Large intestine (tissue), 12 donors: ENCODE measurements at places on chromosomes 12 and 14. TPM values are rescaled to one million over a fixed set of nuclear protein-coding genes. Genes with fewer than 3 reads are reported as not detected.

GRCh38 chr12:130719263-130719859 lies 3.3 kb upstream of the RIMBP2 start:
- H3K27ac ChIP-seq, result no peak overlapping the region
- H3K27me3 ChIP-seq, result peaks cover 35% of the 10 kb centered on the region

DNA sequence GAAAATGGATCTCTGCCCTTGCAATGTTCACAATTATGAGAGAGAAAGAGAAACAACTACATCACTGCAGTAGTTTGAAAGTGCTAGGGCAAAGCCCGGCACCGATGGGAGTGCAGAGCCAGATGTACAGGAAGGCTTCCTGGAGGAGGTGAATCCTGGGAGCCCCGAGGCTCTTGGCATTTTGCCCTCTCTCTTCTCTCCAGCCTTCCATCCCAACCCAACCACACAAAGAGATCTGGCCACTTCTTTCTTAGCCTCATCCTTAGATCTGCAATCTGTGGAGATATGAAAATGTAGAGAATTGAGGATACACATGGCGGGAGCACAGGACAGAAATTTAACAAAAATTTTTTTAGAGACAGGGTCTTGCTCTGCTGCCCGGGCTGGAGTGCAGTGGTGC lies 3.3 kb upstream of the PAPLN start:
- no peak for DNase-seq
- no peaks in the 10 kb centered on the region for H3K36me3 ChIP-seq
- H3K27me3 ChIP-seq, result peaks cover 3% of the 10 kb centered on the region
- H3K4me1 ChIP-seq, result peaks cover 47% of the 10 kb centered on the region
- H3K27ac ChIP-seq, result no peak overlapping the region
- no peak overlapping the region for H3K4me3 ChIP-seq

DNA sequence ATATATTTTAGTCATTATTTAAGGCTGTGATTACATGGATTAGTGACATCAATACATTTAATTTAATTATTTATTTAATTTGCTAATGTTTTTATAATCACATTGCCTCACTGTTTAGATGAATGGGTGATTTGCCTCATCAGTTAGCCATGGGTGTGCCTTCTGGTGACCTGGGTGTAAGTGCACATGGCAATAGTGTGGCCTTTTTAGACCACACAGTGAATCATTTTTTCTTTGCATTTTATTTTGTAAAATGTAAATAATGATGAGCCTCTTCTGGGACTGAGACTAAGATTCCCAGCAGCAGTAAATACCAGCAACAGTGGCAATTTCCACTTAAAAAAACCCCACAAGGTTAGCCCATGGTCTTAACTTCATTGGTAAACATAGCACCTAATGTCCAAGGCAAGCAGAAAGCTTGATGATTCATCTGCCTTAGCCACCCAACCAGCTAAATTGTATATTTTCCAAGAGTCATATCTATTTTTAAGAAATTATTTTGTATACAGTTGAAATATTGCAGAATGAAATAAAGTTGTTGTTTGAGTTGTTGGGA lies 235.9 kb upstream of the NOVA1 start:
- no peak overlapping the region for H3K27ac ChIP-seq
- no peaks in the 10 kb centered on the region for H3K27me3 ChIP-seq
- H3K4me3 ChIP-seq, result no peak overlapping the region
- no peaks in the 10 kb centered on the region for H3K36me3 ChIP-seq
- no peak for DNase-seq
- peaks cover 5% of the 10 kb centered on the region for H3K4me1 ChIP-seq

GRCh38 chr12:127235761-127236160 lies 1031.2 kb upstream of the TMEM132C start:
- no peaks in the 10 kb centered on the region for H3K36me3 ChIP-seq
- no peak for DNase-seq
- H3K27ac ChIP-seq, result no peak overlapping the region
- no peaks in the 10 kb centered on the region for H3K27me3 ChIP-seq
- no peak overlapping the region for H3K4me3 ChIP-seq

DNA sequence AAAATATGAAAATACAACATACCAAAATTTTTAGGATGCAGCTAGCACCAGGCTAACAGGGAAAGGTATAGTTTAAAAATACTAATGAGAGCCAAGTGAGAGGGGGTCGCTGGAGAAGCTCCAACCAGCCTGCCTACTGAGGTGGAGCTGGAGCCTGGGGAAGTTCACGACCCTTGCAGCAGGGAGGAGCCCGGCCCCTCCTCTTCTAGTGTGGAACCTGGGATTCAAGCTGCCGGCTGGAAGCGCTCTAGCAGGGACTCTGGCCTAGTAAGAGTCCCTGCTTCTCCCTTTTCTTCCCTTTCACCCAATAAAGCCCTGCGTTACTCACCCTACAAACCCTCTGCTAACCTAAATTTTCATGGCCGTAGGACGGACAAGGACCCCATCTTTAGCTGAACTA lies 5.0 kb upstream of the KCNK13 start:
- H3K27me3 ChIP-seq, result peaks cover 45% of the 10 kb centered on the region
- peaks cover 3% of the 10 kb centered on the region for H3K4me1 ChIP-seq
- no peaks in the 10 kb centered on the region for H3K36me3 ChIP-seq
- no peak overlapping the region for H3K4me3 ChIP-seq
- no peak for DNase-seq

GRCh38 chr12:69720750-69721149 lies 17.9 kb upstream of the RAB3IP start:
- DNase-seq, result peak; percentile 39
- no peaks in the 10 kb centered on the region for H3K36me3 ChIP-seq
- peaks cover 17% of the 10 kb centered on the region for H3K4me1 ChIP-seq
- H3K27me3 ChIP-seq, result no peaks in the 10 kb centered on the region
- no peak overlapping the region for H3K4me3 ChIP-seq

- H3K27me3 ChIP-seq, result no peaks in the 10 kb centered on the region
- no peak for DNase-seq
- no peaks in the 10 kb centered on the region for H3K4me1 ChIP-seq
- H3K27ac ChIP-seq, result no peak overlapping the region
- no peak overlapping the region for H3K4me3 ChIP-seq
Measured at GRCh38 chr12:102425109-102426039, 55.0 kb downstream of the IGF1 start.

GRCh38 chr12:89566615-89567014 lies 40.8 kb upstream of the POC1B start:
- H3K4me3 ChIP-seq, result no peak overlapping the region
- H3K27me3 ChIP-seq, result no peaks in the 10 kb centered on the region
- H3K27ac ChIP-seq, result no peak overlapping the region
- no peaks in the 10 kb centered on the region for H3K4me1 ChIP-seq
- H3K36me3 ChIP-seq, result no peaks in the 10 kb centered on the region

GRCh38 chr12:127459166-127459565 lies 807.8 kb upstream of the TMEM132C start:
- no peak for DNase-seq
- H3K4me3 ChIP-seq, result no peak overlapping the region
- no peak overlapping the region for H3K27ac ChIP-seq
- peaks cover 23% of the 10 kb centered on the region for H3K27me3 ChIP-seq
- H3K36me3 ChIP-seq, result no peaks in the 10 kb centered on the region

DNA sequence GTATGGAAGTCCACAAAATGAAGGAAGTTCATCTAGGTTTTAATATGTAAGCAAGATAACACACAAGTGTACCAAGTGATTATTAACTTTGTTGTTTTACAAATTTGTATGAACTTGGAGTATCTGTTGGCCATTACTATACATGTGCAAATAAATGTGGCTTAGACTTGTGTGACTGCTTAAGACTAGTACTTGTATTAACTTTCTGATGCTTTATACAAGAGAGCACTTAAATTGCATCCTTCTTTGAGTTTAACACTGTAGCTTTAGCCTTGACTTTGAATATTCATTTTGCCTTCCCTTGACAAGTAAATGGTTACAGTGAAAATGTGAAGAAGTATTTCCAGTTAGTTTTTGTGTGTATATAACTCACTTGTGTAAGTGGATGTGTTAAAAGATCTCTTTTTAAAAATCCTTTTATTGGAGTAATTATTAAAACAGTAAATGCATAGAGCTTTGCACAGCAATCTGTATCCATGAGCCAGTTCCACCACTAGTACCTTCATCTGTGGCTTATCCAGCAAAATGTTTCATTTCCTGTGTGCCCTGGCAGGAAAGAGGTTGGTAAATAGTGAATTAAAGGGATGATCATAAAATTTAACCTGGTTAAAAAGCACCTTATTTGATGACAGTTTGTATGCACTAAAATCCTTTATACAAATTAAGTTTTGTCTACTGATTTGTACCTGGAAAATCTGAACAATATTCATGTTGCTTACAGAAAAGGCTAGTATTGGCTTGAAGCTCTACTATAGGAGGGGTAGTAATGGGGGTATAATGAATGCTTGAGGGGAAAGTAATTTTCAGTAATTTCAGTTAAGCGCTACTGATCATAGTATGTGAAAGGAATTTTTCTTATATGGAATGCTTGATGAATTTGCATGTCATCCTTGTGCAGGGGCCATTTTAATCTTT lies 8.0 kb downstream of the PNN start:
- H3K27me3 ChIP-seq, result no peaks in the 10 kb centered on the region
- DNase-seq, result no peak
- peaks cover 46% of the 10 kb centered on the region for H3K36me3 ChIP-seq

DNA sequence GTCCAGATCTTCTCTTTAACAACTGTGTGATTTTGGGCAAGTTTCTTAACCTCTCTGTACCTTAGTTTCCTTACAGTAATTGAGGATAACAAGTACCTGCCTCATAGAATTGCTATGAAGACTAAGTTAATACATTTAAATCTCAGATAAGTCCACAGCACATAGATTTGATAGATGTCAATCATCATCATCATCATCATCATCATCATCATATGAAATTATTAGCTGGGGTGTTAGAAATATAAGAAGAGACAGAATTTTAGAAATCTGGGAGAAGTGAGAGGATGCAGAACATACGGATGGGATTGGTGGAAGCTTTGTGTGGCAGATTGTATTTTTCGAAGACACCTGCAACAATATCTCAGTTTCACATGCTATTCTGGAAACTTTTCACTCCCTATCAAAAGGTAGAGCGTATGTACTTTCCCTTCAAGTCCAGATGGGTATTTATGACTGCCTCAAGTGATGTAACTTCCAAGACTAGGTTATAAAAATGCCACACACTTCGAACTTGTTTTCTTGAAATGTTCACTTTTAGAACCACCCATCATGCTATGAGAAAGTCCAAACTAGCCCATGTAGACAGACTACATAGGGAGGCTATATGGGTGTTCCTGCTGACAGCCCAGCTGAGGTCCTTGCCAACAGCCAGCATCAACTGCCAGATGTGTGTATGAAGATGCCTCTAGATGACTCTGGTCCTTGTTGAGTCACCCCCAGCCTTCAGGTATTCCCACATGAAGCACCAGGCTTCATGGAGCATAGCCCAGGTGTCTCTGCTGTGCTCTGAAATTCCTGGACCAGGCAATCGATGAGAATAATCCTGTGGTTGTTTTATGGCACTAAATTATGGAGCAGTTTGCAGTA lies 20.7 kb upstream of the SDR39U1 start:
- H3K4me1 ChIP-seq, result no peaks in the 10 kb centered on the region
- no peak overlapping the region for H3K27ac ChIP-seq
- H3K4me3 ChIP-seq, result no peak overlapping the region
- no peaks in the 10 kb centered on the region for H3K36me3 ChIP-seq

GRCh38 chr14:58637391-58638230 lies at the start of gene DACT1:
Gene DACT1 (plus strand): TSS chr14:58637962. CDS start chr14:58638203, 241 bp downstream.
- peak within 1 kb of the TSS; percentile 60 for H3K4me3 ChIP-seq
- peak; percentile 48 for DNase-seq
- peaks cover 4% of the 10 kb centered on the region for H3K36me3 ChIP-seq
- peak within 1 kb of the TSS; percentile 60 for H3K27ac ChIP-seq
- peaks cover 7% of the 10 kb centered on the region for H3K4me1 ChIP-seq

- H3K4me3 ChIP-seq, result no peak overlapping the region
- H3K36me3 ChIP-seq, result no peaks in the 10 kb centered on the region
- no peaks in the 10 kb centered on the region for H3K4me1 ChIP-seq
- H3K27me3 ChIP-seq, result no peaks in the 10 kb centered on the region
Measured at GRCh38 chr12:100895192-100895591, 100.6 kb downstream of the ANO4 start.

GRCh38 chr14:82647088-82647810 lies 1113.6 kb upstream of the SEL1L start:
- no peaks in the 10 kb centered on the region for H3K27me3 ChIP-seq
- H3K36me3 ChIP-seq, result no peaks in the 10 kb centered on the region
- H3K4me1 ChIP-seq, result no peaks in the 10 kb centered on the region
- no peak overlapping the region for H3K4me3 ChIP-seq
- H3K27ac ChIP-seq, result no peak overlapping the region
- no peak for DNase-seq

GRCh38 chr12:13073173-13073572 lies 29.0 kb downstream of the FAM234B start:
- DNase-seq, result no peak
- H3K4me1 ChIP-seq, result no peaks in the 10 kb centered on the region
- no peaks in the 10 kb centered on the region for H3K27me3 ChIP-seq
- H3K4me3 ChIP-seq, result no peak overlapping the region
- peaks cover 13% of the 10 kb centered on the region for H3K36me3 ChIP-seq

GRCh38 chr14:72177251-72177650 lies 245.0 kb downstream of the RGS6 start:
- no peaks in the 10 kb centered on the region for H3K27me3 ChIP-seq
- no peak overlapping the region for H3K27ac ChIP-seq
- no peaks in the 10 kb centered on the region for H3K36me3 ChIP-seq
- H3K4me3 ChIP-seq, result no peak overlapping the region

- no peaks in the 10 kb centered on the region for H3K4me1 ChIP-seq
- H3K4me3 ChIP-seq, result no peak overlapping the region
- DNase-seq, result no peak
Measured at GRCh38 chr12:32650508-32650907, 28.6 kb upstream of the DNM1L start.

- no peaks in the 10 kb centered on the region for H3K36me3 ChIP-seq
- H3K27ac ChIP-seq, result no peak overlapping the region
- H3K27me3 ChIP-seq, result peaks cover 85% of the 10 kb centered on the region
- H3K4me1 ChIP-seq, result no peaks in the 10 kb centered on the region
- no peak overlapping the region for H3K4me3 ChIP-seq
- DNase-seq, result no peak
Measured at GRCh38 chr12:80712866-80713265, 3.8 kb upstream of the MYF5 start.

Gene SSPN
- polyA plus RNA-seq, result 11.5 TPM

Gene MARK3
- polyA plus RNA-seq, result 66.0 TPM

Gene LRRC43
- 2.0 TPM for polyA plus RNA-seq

Gene LHX5
- not detected for polyA plus RNA-seq

Gene KRT80
- 0.45 TPM for polyA plus RNA-seq

Gene GNG2
- polyA plus RNA-seq, result 50.6 TPM

Gene KRT74
- polyA plus RNA-seq, result not detected

Gene NELL2
- polyA plus RNA-seq, result 99.9 TPM

Gene MANSC4
- polyA plus RNA-seq, result 0.19 TPM
